ENCODE measurements at places on chromosomes 7 and 10.

- DNase-seq = no peak
Measured at GRCh38 chr7:121278120-121279021, 50.4 kb upstream of the WNT16 start.

- DNase-seq = peak; percentile 64
Measured at GRCh38 chr7:2202361-2202761, 30.4 kb downstream of the MAD1L1 start.

DNA sequence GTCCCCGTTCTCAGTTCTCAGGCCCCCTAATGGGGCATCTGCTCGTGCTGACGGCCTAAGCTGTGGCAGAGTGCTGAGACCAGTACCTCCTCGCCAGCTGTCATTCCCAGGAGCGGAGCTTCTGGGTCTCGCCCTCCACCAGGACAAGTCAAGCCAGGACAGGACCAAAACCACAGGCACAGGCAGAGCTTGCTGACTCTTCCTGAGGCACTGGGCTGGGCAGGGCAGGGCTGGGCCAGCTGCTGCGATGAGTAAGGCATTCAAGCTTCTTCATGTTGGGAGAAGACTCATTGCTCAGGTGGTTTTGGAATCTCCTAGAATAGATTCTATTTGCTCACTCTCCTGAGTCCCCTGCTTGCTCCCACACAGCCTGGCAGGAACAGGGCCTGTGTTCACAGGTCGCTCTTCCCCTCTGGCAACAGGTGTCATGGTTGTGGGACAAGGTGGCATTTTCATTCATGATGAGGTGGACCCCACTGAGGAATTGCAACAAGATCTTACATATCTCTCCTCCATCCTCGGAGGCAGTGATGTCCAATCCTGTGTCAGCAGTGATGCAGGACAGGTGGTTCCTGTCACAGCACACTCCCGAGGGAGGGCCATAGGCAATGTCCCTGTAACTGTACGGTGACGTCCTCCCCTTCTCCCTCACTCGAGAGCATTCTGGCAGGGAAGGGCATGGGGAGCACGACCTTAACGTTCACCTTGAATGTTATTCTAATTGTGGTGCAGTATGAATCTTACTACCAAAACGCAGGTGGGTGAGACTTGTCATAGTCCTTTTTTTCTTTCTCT, 17.0 kb upstream of the SH3PXD2A start:
- no peak for DNase-seq

GRCh38 chr10:110980807-110981206, 61.4 kb downstream of the SHOC2 start:
- DNase-seq = no peak

DNA sequence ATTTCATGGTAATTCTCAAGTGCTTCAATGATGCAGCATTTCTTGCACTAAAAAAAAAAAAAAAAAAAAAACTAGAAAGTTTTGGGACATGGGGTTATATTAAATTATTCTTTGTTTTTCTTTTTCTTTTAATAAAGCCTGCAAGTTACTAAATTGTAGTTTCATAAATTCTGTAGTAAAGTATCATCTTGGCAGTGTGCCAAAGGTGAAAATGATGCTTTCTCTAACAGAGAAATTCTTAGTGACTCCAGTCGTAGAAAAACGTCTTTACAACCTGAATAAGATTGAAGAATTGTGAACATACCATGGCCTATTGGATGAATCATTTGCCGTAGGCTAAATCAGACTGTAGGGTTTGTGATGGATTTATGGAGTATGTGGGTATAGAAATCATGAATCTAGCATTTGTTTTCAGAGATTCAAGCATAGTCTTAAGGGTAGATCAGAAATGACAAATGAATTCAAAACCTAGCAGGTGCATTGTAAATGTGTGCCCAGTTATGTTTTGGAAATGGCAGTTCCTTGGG, 27.1 kb downstream of the RBM17 start:
- no peak for DNase-seq

GRCh38 chr10:14172336-14172950, 158.3 kb downstream of the FRMD4A start:
- DNase-seq = no peak

- no peak for DNase-seq
Measured at GRCh38 chr7:50621973-50622490, 56.8 kb upstream of the DDC start.

- DNase-seq = no peak
Measured at GRCh38 chr10:107163881-107164861, at the start of gene SORCS1. SORCS1 (minus strand) TSS chr10:107164706.

DNA sequence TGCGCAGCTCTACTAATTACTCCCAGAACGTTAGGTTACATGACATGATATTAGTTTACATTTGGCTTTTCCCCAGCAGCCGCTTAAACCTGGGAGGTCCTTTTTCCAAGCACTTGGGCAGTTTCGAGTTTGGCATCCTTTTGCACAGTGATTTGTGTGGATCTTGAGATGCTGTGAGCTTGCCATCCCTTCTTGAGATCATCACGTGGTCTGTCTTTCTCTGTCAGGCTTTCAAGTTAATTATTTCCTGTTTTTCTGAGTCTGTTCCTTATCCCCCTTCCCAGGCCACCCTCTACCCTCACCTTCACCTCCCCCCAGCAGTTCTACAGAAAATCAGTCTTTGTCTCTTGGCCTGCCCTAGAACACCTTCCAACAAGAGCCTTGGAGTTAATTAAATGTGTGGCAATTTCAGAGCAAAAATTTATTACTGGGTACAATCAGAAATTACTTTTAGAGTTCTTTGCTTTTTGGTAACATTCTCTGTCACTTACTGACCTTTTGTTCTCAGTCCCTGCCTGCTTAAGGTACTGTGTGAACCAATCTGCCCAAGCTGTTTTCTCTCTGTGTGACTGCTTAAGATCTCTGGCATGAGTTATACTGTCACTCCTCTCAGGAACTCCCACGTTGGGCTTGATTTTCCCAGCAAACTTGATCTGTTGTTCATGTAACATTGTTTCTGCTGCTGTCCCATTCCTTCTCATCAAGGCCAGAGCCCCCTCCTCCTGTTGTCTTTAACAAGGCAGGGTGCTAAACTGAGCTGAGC, 3.1 kb upstream of the SLF2 start:
- no peak for DNase-seq

DNA sequence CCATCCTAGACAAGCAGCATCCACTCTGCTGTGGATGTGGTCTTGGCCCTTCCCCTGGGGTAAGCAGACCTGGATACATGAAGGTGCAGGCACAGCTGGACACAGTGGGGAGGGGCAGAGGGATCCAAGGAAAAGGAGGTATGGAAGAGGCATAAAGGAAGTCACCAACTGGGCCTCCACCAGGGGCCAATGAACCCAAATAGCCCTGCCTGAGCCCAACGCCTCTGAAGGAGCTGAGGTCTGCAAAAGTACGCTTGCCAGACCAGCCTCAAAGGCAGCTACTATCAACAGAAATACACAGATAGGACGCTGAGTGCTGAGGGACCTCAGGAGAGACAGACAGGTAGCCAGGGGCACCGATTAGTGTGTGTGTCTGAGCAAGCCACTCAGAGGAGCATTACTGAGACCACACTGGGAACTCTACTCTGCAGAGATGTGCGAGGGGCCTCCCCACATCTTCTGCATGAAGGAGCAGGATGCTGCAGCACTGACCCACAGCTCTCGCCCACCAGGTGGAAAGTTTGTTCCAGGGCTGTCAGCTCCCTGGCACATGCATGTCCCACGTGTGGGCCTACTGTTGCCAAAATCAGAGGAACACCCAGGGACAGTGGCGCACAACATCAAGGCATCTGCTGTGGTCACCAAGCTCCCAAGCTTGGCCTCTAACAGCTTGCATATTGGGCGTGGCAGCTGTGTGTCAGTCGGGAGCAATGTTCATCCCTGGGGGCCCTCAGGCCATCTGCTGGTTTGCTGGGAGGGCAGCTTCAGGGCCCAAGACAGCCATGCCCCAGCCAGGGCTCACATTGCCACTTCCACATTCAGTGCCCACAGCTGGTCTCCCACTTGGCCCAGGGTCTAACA, 40.0 kb downstream of the MKI67 start:
- DNase-seq = no peak

DNA sequence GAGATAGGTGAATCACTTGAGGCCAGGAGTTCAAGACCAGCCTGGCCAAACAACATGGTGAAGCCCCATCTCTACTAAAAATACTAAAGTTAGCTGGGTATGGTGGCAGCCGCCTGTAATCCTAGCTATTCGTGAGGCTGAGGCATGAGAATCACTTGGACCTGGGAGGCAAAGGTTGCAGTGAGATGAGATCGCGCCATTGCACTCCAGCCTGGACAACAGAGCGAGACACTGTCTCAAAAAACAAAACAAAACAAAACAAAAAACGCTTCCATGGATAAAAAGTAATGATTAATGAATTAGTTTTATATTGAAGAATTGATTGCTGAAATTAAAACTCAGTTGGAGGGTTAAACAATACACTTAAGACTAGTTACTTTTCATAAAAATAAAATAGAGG, 32.3 kb downstream of the KLHDC10 start:
- DNase-seq = no peak

- DNase-seq = no peak
Measured at GRCh38 chr10:133421336-133422222, 2.8 kb downstream of the SPRN start.
